ENCODE measurements at places on chromosomes 1 and 21.
A peak's percentile ranks its signal among the peaks of the same experiment; 100 is the strongest.

DNA sequence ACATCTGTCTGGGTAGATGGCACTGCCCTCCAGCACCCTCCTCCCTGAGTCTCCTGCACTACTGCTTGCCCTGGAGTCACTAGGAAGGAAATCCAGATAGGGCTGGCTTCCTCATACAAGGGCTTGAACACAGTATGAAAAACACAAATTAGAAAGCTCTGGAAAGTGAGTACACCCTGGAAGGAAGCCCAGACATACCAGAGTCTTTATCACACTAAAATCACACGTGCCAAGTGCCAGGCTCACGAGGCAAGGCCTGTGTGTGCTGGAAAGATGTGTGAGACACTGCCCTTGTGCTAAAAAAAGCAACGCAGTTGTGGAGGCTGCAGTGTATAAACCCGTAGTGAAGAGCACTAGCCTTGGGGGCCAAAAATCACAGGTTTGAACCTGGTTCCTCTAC, 28.3 kb upstream of the S100A7 start:
- peak; percentile 45 for DNase-seq

- no peak for DNase-seq
Measured at GRCh38 chr1:43585557-43585956, 54.9 kb downstream of the PTPRF start.

GRCh38 chr1:73644198-73644597, 553.8 kb downstream of the LRRIQ3 start:
- no peak for DNase-seq

- DNase-seq, result peak; percentile 97
Measured at GRCh38 chr1:103194060-103194459, 85.7 kb upstream of the COL11A1 start.

GRCh38 chr1:44832056-44832705, 10.9 kb downstream of the PTCH2 start:
- no peak for DNase-seq

GRCh38 chr1:20485527-20486456, at the start of gene CAMK2N1:
Gene CAMK2N1, minus strand, starts transcription at chr1:20486210. Its CDS starts 831 bp downstream, at chr1:20485379.
- DNase-seq, result peak; percentile 35

DNA sequence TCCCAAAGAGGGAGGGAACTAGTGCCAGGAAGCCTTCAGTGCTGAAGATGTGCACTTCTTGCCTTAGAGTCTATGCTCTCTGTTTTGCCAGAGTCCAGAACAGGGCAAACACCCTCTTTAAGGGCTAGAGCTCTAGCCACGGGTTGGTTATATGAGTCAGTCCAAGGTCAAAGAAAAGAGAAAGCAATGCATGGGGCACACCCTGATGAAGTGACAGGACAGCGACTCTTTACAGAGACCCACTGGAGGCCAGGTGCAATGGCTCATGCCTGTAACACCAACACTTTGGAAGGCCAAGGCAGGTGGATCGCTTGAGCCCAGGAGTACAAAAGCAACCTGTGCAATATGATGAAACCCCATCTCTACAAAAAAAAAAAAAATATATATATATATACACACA, 86.1 kb downstream of the TGFBR3 start:
- DNase-seq, result no peak
